ENCODE measurements at places on chromosomes 2 and 18.

DNA sequence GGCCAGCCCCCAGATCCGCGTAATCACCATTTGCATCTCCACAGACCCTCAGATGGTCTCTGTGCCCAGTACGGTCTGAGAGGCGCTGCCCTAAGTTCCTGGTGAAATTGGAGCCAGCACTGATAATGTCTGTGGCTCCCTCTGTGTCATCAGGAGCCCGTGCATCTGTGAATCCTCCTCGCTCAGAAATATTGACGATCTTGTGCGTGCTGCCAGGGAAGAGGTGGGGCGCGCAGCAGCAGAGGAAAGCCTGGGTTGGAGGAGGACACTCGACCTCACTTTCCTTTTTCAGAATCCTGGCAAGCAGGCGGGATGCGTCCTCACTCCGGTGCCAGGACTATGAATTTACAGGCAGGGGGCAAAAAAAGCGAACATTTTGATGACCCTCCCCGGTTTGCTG lies 686.1 kb upstream of the SALL3 start:
- no peak for DNase-seq

GRCh38 chr2:855177-855576 lies 95.5 kb upstream of the SNTG2 start:
- DNase-seq = no peak

DNA sequence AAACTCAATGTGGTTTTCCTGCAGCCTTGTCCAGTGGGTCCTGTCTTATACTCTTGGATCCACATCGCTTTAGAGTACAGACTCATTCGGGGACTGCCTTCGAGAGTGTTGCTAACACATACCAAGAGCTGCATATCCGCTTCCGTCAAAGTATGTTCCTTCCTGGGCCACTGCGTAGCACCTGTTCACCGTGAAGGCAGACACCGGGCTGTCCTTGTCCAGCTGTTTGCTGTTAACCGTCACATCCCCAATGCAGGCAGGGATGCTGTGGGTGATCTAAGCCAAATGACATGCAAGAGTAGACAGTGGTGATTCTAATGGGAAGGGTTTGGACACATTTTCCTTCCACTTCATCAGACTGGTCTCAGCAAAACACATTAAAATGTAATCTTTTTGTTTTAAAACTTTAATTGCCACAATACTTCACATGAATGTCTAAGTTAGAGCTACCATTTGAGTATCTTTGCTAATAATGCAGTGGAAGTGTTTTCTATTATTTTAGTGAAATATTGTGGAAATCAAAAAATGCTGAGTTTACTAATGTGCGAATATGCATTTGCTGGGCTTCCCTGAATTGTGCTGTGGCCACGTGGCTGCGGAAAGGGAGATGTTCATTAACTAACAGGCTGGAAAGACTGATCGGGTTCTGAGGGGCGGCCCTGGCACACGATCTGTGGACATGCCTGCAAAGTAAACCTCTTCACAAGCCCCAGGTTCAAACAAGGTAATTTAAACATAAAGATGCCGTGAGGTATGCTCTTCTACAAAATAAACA lies 169.1 kb downstream of the LAMA1 start:
- no peak for DNase-seq

GRCh38 chr18:3664563-3665178 lies 214.7 kb downstream of the TGIF1 start:
- no peak for DNase-seq

GRCh38 chr2:195642027-195642678 lies 14.9 kb upstream of the SLC39A10 start:
- no peak for DNase-seq

DNA sequence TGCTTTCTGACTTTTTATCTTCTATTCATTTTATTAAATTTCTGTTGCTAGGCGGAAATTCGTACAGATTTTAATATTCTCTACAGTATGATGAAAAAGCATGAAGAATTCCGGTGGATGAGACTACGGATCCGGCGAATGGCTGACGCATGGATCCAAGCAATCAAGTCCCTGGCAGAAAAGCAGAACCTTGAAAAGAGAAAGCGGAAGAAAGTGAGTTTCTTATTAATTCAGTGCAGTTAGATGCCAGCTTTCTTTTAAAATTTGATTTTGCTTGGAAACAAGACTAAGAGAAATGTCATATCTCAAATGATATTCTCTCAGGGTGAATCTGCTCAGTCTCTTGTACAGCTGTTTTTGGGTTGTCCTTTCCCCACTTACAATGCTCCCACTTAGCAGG lies 84.3 kb downstream of the MGAT5 start:
- no peak for DNase-seq

DNA sequence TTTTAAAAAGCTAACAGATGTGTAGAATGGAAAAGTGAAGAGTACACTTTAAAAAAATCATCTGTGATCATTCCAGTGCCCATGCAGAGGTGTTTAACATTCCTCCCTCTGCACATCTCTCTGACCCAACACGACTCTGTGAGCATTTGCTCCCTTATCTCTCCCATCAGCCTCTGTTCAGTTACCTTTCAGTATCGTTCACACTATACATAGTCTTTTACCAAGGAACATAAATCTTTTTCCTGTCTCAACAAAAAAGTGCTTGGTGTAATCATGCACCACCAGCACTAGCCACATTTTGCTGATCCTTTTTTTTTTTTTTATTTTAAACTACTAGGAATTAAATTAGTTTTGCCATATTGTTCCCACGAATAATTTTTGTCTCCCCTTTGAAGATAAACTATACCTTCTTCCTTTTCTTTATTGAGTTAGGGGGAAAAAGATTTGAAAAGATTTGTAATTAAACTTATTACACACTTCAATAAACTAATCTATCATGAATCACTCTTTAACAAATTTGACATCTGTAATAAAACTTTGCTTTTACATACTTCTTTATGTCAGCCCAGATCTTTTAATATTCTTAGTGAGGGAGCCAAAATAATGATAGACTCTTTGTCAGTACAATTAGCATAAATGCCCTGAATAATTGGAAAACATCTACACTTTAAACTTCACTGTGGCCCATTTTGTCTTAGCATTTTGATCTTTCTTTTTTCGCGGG lies 489.8 kb upstream of the FANCL start:
- DNase-seq = no peak

DNA sequence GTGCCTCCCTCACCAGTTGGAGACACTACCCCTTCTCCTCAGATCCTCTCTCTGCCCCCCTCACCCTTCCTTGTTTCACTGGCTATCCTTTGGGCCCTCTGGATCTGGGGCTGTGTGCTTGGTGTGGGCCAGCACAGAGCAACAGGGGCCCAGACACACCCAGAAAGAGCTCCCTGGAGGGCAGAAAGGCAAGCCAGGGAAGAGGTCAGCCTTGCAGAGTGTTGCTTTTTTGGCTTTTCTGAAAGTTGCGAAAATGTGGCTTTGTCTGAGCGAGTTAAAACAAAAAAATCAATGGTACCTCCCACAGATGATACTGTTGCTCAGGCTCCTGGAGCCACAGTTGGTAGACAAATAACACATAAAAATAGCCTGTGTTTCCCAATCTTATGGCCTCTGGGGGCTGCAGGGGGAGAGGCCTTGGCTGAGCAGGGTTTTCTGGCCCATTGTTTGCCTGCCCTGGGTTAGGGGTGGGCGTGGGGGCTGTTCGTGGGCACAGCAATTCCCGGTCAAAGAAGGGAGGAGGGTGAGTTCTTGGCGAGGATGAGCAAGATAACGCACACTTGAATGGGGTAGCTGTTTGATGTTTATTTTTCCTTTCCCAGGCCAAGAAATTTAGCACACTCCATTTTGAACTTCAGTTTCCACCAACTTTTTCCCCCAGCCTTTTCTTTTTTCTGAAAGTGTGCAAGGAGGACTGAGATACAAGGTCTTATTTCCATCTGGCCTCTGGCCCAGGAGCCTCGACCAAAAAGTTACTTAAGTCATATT lies 167.0 kb upstream of the HAAO start:
- no peak for DNase-seq

DNA sequence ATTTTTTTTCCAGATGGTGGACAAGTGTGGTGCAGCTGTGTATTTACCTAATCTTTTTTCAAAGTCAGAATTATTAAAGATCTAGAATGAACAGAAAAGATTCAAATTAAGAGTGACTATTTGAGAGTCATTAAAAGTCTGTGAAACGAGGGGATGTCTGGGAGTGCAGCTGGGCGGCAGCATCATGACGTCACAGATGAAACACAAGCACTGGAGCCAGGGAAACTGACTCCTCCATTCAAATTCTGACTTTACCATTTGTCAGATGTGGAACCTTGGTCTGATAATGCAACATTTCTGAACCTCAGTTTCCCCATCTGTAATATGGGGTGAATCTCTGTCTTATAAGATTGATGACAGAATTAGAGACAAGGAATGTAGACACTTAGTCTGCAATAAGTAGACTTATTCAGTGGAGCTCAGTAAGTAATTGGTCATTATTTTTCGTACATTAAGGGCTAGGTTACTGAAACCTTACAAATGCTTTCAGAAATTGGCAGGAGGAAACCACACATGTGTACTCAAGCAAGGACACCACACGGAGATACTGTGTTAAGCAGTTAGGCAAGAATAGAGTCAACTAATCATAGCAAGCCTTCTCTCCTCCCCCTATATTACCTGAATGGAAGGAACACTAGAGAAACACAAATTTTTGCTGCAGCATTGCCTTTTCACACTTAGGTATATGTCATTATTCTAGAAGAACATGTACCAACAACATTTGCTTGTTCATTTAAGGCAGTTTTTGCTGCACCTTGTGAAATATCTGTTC lies 27.8 kb upstream of the CXXC1 start:
- no peak for DNase-seq

- no peak for DNase-seq
Observed at GRCh38 chr2:143686585-143687164, 557.5 kb downstream of the ARHGAP15 start.

- no peak for DNase-seq
Observed at GRCh38 chr2:69742322-69742952, 503 bp downstream of the ANXA4 start.

GRCh38 chr2:2540406-2540805 lies 209.3 kb upstream of the MYT1L start:
- DNase-seq = no peak

DNA sequence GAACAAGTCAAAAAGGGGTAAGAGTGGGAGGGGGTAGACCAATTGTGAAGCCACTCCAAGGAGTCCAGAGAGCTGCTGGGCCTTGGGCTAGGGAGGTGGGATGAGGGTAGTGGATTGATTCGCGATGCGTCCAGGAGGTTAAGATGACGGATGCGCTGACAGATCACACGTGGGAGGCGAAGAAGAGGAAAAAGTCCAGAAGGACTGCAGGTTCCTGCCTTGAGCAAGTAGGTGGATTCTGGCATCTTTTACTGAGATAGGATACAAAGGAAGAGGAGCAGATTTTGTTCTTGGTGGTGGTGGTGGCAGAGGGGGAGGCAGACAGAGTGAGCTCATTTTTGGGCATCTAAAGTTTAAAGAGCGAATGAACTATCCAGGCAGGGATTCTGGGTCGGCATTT lies 76.5 kb downstream of the KCTD1 start:
- no peak for DNase-seq
